ENCODE measurements at places on chromosomes 5 and 9.

DNA sequence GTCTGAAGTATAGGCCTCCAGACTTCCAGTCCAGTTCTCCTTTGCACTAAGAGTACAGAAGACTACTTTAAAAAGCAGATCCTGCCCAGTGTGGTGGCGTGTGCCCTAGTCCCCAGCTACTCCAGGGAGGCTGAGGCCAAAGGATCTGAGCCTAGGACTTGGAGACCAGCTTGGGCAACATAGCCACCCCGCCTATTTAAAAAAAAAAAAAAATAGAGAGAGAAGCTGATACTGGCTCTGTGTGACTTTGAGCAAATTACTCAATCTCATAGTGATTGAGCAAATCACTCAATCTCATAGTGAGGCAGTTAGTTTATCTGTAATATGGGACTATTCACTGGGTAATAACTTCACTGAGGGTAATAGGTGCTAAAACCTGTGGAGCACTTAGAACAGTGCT, 43.6 kb upstream of the KDM4C start:
- DNase-seq = no peak

- DNase-seq = no peak
Observed at GRCh38 chr5:174307031-174307408, 261.5 kb downstream of the NSG2 start.

DNA sequence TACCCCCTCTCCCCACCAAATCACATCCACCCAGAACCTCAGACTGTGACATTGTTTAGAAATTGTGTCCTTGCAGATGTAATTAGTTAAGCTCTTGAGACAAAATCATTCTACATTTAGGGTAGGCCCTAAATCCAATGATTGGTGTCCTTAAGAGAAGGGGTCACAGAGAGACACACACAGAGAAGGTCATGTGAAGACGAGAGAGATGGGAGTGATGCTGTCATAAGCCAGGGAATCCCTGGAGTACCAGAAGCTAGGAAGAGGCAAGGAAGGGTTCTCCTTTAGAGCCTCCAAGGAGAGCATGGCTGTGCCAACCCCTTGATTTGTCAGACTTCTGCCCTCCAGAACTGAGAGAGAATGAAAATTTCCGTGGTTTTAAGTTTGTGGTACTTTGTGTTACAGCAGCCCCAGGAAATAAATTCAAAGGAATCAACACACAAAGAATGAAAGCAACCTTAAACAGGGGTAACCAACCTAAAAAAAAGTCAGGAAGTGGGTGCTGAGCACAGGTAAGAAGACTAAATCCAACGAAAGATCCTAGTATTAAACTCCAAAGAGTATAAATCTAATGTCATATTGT, 33.6 kb downstream of the TIMD4 start:
- no peak for DNase-seq

- DNase-seq = no peak
Observed at GRCh38 chr9:89021154-89021803, 30.0 kb downstream of the S1PR3 start.

- DNase-seq = peak; percentile 45
Observed at GRCh38 chr5:139844472-139845145, 49.0 kb downstream of the PSD2 start.

GRCh38 chr5:129771058-129771838, 23.4 kb downstream of the MINAR2 start:
- DNase-seq = peak; percentile 12

DNA sequence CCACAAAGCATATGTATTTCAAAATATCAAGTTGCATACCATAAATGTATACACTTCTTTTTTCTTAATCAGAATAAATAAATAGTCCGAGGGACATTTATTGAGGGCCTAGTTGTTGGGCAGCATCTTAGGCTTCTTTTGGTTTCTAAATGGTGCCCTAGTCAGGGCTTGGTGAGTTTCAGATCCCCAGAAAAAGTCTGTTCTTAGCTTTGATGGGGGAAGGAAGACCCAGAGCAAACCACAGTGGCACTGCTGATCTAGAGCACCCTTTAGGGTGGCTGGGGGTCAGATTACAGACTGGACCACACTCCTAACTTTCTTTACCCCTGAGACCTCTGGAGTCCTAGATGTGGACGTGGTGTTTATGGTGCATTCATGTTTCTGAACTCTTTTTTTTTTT, 97.8 kb downstream of the C9orf152 start:
- DNase-seq = no peak

DNA sequence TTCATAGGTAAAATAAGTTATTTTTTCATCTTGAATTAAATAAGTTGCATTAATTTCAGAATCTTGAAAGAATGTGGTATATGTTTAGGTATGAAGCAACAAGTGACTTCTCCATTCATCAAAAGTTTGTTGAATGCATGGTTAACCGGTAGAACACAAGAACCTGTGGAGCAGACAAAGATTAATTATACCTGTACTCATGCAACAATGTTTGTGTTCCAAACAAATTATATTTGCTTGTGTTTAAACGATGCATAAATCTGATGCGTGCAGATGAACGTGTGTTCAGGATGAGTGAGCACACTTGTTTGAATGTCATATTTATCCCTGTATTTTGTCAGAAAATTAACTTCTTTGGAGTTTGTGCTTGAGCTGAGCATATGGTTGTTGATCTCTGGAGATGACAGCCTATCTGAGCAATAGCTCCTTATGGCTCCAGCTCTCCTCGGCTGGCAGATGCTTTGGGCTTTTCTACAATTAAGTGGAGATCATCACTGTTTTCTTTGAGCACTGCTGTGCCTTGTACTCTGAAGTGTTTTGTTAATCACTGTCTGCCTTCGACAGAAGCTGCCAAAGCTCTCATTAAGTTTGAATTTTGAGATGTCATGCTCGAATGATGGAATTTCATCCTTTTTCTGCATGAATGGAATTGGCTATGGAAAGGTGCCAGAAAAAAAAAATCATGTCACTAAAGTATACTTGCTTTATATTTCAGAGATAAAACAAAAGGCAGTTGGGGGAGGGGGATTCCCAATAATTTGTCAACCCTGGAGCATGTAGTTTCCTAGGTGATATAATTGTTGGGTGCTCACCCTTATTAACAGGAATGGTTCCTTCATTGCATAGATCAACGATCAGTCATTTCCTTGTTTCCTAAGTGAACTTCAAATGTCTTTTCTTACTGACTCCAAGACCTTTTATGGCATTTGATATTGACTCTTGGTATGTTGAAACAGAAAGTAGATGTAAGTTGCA, 502.5 kb upstream of the ARRDC3 start:
- DNase-seq = no peak

GRCh38 chr5:98443881-98444280, 329.6 kb upstream of the RGMB start:
- no peak for DNase-seq
